Activated naive CD8-positive, alpha-beta T cell treated with anti-CD3 and anti-CD28 coated beads, Interleukin-2, amount 10 ng/mL, durations not matched to agents 7 days and 5 days (primary cell): ENCODE measurements at places on chromosomes 16 and 17. TPM values are rescaled to one million over a fixed set of nuclear protein-coding genes. Genes with fewer than 3 reads are reported as not detected.
A peak's percentile ranks its signal among the peaks of the same experiment; 100 is the strongest.

Gene CACNG3
- total RNA-seq = not detected

Gene SCARF1
- total RNA-seq = 6.5 TPM

Gene PRAC2
- not detected for total RNA-seq

- no peak overlapping the region for H3K4me3 ChIP-seq
- peaks cover 4% of the 10 kb centered on the region for H3K36me3 ChIP-seq
- no peak for DNase-seq
- peaks cover 14% of the 10 kb centered on the region for H3K4me1 ChIP-seq
- H3K27ac ChIP-seq = no peak overlapping the region
Measured at GRCh38 chr16:56715126-56715525, 14.8 kb upstream of the NUP93 start.

DNA sequence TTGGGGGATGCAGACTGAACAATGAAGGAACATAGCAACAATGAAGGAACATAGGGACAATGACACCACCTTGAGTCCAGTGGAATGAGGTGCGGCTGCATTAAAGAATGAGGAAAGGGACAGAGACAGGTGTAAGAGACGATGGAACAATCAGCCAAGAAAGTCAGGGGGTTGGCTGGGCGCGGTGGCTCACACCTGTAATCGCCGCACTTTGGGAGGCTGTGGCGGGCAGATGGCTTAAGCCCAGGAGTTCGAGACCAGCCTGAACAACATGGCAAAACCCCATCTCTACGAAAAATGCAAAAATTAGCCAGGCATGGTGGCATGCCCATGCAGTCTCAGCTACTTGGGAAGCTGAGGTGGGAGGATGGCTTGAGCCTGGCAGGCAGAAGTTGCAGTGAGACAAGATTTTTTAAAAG is 13.6 kb upstream of the CBFB start:
- DNase-seq = no peak
- peaks cover 42% of the 10 kb centered on the region for H3K4me1 ChIP-seq
- H3K4me3 ChIP-seq = peak overlapping the region; percentile 94
- peaks cover 12% of the 10 kb centered on the region for H3K36me3 ChIP-seq
- H3K27me3 ChIP-seq = no peaks in the 10 kb centered on the region
- peak overlapping the region; percentile 97 for H3K27ac ChIP-seq

DNA sequence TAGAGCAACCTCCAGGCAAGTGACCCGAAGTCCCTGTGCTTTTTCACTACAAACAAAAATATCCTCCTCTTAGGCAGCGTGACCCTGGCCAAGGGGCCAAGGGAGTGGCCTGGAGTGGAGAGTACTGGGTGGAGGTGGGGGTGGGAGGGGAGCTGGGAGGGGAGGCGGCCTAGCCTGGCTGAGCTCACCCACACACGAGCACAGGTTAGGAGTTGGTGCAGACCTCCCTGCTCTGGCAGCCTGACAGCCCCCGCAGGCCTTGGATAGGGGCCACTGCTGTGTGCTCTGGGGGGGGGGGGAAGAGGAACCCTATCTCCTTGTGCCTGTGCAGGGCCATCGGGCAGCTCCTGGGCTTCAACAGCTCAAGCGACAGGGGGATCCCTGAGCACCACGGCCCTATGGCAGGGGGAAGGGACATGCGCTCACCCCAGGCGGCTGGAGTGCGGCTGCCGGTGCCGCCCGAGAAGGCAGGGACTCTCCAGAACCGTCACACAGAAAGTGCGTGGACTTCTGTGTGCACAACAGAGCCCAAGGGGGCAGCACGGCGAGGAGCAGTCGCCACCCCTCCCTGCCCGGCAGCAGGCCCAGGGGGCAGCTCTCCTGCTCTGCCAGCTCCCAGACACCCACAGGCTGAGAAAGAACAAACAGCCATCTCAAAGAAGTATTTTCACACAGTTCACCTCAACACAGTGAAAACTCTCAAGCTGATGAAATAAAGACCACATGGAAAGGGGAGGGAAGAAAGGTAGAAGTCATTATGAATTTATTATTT is 13.3 kb downstream of the SLC16A3 start:
- peak overlapping the region; percentile 85 for H3K27ac ChIP-seq
- DNase-seq = no peak
- peaks cover 32% of the 10 kb centered on the region for H3K4me1 ChIP-seq
- peaks cover 20% of the 10 kb centered on the region for H3K36me3 ChIP-seq
- H3K4me3 ChIP-seq = no peak overlapping the region
- no peaks in the 10 kb centered on the region for H3K27me3 ChIP-seq

DNA sequence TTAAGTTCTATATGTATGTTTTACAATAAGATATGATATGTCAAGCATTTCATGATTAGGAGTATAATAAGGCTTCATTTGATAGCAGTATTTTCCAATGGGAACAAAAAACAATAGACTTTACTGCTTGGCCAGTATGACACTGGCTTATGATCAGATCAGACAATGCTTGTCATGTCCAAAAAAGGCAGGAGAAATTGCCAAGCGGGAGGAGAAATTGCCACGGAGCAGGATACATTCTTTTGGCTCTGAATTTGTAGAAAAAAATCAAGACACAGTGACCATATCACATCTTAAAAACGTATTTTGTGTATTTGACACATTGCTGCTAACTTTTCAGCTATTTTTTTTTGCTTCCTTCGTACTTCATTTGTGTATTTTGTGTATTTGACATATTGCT is 404.1 kb downstream of the CNTNAP4 start:
- no peaks in the 10 kb centered on the region for H3K4me1 ChIP-seq
- H3K36me3 ChIP-seq = no peaks in the 10 kb centered on the region
- no peak for DNase-seq
- H3K27ac ChIP-seq = no peak overlapping the region
- H3K27me3 ChIP-seq = no peaks in the 10 kb centered on the region

Gene CDT1
- total RNA-seq = 135 TPM

Gene GJC1
- total RNA-seq = 1.4 TPM

Gene AARSD1
- total RNA-seq = 39.9 TPM

Gene SNAI3
- 15.0 TPM for total RNA-seq

Gene HOXB8
- total RNA-seq = not detected

- H3K4me3 ChIP-seq = peak overlapping the region; percentile 86
- no peak overlapping the region for H3K27ac ChIP-seq
- DNase-seq = peak; percentile 51
- peaks cover 12% of the 10 kb centered on the region for H3K4me1 ChIP-seq
Measured at GRCh38 chr16:4313563-4314531, 2.0 kb upstream of the GLIS2 start.

Gene MEAK7
- 95.7 TPM for total RNA-seq

DNA sequence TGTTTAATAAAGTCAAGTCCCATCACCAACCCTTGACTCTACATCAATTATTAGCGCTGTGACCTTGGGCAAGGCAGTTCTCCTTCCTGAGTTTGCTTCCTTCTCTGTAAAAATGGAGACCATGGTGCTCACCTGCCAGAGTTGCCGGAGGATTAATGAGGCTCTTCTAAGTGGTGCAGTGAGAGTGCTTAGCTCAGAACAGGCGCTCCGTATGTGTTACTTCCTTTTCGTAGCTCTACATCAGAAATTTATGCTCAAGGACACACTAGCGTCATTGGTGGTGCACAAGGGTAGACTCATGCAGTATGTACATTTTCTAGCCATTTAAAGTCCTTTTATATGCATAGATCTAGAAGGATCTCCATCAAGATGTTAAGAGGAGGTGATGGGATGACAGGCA is 17.4 kb upstream of the CMIP start:
- no peak overlapping the region for H3K27ac ChIP-seq
- H3K4me1 ChIP-seq = peaks cover 5% of the 10 kb centered on the region
- DNase-seq = no peak
- peaks cover 2% of the 10 kb centered on the region for H3K36me3 ChIP-seq
- H3K27me3 ChIP-seq = peaks cover 12% of the 10 kb centered on the region

Gene LRRC37A
- 7.6 TPM for total RNA-seq
